ENCODE measurements at places on chromosomes 3 and 15. TPM values are rescaled to one million over a fixed set of nuclear protein-coding genes. Genes with fewer than 3 reads are reported as not detected.

MYO5A gene
- total RNA-seq = 245 TPM

TMEM115 gene
- 33.5 TPM for total RNA-seq

TRAK1 gene
- total RNA-seq = 75.9 TPM

CMTM7 gene
- total RNA-seq = 3.4 TPM

RAF1 gene
- 90.3 TPM for total RNA-seq

OR4F6 gene
- total RNA-seq = not detected

RARB gene
- 16.4 TPM for total RNA-seq

FANCD2OS gene
- not detected for total RNA-seq

All from dorsolateral prefrontal cortex (tissue), 122 donors.